ENCODE measurements at places on chromosomes 6 and 20.
A peak's percentile ranks its signal among the peaks of the same experiment; 100 is the strongest.

- DNase-seq = peak; percentile 44
These were observed 474 bp downstream of the CEBPB start for GRCh38 chr20:50191065-50191543.

- peak; percentile 8 for DNase-seq
These were observed 105.0 kb downstream of the PREX1 start for GRCh38 chr20:48722737-48723191.

DNA sequence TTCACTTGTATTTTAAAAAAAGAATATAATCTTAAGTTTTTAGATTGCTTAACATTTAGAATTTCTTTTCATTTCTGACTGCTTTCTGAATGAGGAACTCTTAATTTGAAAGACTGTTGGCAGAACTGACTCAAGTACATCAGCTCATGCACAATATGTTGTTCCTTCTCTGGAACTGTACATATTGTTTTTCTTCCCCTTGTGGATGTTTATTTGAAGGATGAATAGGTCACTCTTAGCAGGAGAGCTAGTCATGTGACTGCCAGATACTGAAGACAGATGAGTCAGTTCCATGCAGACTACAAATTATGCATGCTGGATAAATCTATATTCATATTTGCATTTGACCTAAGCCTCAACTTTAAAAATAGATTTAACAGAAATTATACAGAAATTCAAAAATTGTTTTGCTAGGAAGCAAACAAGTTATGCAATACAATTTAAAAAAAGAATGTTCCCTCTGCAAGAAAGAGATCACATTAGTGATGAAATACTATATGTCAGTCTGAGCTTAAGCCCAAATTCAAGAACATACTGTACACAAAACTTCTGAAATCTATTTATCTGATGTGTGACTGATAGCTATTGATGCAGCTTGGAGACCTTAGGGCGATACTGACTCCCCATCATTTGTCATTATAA is 1274.9 kb upstream of the GJE1 start:
- DNase-seq = peak; percentile 86

GRCh38 chr20:15976047-15976736 is 597.1 kb downstream of the KIF16B start:
- DNase-seq = no peak

DNA sequence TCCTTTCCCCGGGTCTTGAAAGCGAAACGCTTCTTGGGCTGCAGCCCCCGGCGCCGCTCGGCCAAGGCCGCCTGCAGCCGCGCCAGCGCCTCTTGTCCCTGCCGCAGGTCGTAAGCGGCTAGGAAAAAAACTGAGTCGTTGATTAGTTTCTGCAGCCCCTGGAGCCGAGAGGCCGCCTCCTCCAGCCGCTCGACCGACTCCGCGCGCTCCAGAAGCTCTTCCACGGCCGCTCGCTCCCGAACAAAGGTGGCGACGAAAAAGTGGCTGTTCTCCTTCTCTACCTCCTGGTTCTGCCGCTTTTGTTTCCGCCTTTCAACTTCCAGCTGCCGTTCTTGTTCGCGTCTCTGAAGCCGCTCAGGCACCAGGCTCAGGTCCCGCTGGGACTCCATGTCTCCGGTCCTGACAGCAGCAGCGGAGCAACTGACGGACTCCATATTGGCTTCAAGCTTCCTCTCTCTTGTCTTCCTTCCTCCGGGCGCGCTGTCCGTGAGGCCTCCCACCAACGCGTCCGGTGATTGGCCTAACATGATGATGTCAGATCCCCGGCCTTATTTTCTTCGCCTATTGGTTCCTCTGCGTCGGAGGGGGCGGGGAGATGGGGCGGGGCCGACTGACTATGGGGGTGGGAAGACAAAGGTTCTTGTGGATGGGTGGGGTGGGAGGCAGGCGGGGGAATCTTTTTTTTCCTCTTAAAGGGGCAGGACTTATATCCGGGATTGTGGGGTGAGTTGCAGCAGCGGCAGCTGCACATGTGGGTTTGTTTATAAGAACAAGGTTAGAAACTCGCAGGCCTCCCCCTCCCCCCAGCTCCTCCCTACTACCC is at the start of gene TBCC:
TSS of gene TBCC (minus strand) at position 464 of the 823 bp plus-strand sequence. CDS start at position 434, 30 bp downstream.
- DNase-seq = peak; percentile 98

DNA sequence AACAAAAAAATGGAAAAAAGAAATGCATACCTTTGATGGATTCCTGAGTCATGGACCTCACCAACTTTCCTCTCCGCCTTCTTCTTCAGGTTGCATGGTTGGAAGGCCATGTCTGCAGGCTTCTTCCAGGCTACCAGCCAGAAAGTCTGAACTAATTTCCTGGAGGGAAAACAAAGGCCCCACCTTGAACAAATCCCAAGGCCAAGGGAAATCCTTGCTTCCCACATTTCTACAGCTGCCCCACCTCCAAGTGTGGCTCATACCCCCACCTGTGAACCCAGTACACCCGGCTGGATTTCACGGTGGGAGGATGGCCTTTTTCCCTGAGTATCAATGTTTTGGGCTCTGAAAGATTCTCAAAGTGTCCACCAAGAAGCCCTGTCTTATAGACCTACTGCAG is 22.4 kb downstream of the IL17A start:
- DNase-seq = no peak

DNA sequence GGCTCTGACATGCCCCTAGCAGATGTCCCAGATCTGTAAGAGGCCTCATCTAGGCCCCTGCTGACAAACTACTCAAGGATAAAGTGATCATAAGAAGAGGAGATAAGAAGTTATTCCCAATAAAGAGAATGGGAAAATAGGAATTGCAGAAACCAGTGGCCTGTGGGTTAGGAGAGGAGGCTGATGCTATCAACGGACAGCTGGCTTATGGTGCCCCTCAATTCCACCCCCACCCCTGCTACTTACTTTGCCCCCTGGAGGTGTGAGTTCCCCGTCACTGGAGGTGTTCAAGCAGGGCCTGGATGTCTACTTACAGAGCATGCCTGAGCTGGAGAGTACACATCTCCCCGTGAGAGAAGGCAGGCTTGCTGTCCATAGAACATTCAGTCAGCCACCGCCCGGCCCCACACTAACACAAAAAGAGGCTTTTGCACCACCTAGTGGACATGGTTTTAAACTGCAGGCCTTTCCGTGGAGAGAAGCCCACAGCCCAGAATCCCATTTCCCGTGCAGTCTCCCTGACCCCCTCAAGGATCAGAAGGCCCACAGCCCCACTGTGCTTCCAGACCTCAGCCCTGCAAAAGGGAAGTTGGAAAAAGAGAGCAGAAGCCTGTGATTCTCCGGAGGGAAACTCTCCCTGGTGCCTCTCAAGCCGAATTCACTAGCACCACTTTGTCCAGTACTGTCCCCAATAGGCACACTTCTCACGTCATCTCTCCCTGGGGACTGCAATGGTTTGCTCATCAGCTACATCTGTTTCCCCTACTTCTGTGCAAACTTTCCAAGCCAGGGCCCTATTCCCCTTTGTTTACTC is 23.8 kb upstream of the BNIP5 start:
- peak; percentile 64 for DNase-seq

DNA sequence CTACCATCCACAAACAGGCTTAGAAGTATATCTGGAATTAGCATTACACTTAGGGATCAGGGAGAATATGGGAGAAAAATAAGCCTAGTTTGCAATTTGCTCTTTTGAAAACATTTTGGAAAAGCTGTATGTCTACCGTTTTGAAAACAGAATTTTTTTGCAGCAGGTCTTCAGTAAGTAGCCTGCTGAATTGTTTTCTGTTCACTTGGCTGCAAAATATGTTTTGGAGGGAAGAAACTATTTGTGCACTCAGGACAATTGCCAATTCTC is 39.6 kb downstream of the ILRUN start:
- DNase-seq = peak; percentile 42

GRCh38 chr20:33791959-33792597 is 19.1 kb upstream of the CHMP4B start:
- DNase-seq = peak; percentile 40

DNA sequence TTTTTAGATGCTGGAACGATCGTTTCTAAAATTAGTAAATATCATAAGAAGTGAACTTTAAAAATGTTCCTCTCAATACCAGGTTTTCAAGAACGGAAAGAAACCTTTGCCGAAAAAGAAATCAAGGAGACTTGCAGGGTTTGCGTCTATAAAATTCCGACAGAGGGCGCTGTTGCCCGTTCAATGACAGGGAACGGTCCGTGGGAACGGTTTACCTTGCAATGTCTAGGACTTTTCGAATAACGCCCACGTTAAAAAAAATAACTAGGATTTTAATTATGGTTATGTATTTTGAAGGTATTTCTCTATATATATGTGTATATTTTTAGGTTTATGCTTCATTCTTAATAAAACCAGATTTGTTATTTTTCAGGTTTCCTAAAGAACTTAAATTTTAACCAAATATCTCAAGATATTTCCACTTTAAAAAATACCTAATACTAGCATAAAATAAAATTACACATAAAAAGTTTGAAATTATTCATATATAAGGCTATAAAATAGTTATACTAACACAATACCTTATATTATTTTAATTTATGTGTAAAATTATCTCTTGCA is 2.5 kb upstream of the TFAP2B start:
- DNase-seq = peak; percentile 40

GRCh38 chr6:43021270-43022047 is at the start of gene RRP36:
RRP36 (plus strand) TSS chr6:43021623; CDS start chr6:43021655, 32 bp downstream.
- DNase-seq = peak; percentile 66

GRCh38 chr6:44010411-44011349 is 116.6 kb downstream of the MRPL14 start:
- DNase-seq = peak; percentile 98

DNA sequence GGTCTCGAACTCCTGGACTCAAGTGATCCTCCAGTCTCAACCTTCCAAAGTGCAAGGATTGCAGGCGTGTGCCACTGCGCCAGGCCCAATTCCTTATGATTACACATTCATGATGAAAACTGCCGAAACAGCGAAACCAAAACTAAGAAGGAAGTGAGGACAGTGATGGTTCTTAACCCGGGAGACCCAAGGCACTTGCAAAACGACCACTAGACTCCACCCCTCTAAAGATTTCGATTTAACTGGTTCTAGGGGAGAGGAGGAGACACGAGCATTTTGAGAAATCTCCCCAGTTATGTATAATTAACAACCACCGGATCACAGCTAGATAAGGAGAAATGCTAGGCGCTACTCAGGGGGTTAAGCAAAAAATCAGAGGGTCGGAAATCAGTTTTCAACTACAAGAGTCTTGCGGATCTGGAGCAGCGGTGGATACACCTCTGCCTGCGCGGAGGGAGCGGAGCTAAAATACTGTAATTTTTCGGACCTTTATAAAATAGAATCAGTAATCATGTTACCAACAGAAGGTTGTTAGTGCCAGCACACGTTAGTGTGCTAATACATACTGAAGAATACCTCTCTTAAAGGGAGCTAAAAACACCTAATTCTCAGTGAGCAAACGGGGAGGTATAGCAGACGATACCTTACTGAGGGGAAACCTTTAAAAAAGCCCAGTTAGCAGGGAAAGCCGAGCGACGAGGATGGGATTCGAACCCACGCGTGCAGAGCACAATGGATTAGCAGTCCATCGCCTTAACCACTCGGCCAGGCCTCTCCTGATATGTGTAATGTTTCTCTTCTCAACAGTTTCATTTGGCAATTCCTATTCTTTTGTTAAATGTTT is 60.0 kb upstream of the BTN3A2 start:
- DNase-seq = peak; percentile 91

- peak; percentile 89 for DNase-seq
These were observed 117.5 kb downstream of the GPX5 start for GRCh38 chr6:28643017-28643740.

- peak; percentile 69 for DNase-seq
These were observed 171.5 kb downstream of the QKI start for GRCh38 chr6:163585932-163586437.

DNA sequence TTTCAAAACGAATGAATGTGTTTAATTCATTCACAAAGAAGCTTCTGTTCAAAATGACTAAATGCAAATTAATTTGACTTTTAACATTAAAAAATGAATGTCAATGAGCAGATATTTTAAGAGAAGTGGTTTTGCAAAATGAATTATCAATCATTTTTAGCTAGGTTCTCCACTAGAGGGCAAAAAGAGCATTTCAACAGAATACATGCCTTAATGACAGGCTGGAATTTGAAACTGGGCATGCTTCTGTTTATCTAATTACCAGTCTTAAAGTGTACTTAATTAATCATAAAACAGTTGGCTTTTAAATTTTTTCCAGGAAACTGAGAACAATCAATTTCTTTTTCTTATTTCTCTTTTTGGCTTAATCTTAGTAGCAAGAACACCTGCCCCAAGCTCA is 63.8 kb upstream of the TINAG start:
- peak; percentile 24 for DNase-seq

DNA sequence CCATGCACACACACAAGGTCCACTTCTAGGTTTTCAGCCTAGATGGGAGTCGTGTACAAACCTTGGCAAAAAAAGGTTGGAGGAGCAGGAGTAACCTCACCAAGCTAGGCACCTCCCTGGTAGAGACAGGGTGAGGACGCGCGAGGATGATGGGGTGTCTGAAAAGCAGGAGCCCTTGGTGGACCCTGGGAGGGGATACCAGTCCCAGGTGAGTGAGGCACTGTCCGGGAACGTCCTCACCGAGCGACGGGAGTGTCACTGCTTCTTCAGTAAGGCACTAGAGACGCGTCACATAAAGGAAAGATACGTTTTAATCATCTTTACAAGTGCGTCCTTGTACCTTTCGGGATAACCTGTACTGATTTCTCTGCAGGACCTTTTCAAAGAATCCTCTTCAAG is 29.4 kb upstream of the ZBP1 start:
- DNase-seq = no peak

GRCh38 chr6:49565855-49566254 is 15.4 kb downstream of the C6orf141 start:
- no peak for DNase-seq

- no peak for DNase-seq
These were observed 99.7 kb downstream of the TULP4 start for GRCh38 chr6:158411998-158412397.

GRCh38 chr6:134516582-134516981 is 198.7 kb upstream of the SGK1 start:
- no peak for DNase-seq

DNA sequence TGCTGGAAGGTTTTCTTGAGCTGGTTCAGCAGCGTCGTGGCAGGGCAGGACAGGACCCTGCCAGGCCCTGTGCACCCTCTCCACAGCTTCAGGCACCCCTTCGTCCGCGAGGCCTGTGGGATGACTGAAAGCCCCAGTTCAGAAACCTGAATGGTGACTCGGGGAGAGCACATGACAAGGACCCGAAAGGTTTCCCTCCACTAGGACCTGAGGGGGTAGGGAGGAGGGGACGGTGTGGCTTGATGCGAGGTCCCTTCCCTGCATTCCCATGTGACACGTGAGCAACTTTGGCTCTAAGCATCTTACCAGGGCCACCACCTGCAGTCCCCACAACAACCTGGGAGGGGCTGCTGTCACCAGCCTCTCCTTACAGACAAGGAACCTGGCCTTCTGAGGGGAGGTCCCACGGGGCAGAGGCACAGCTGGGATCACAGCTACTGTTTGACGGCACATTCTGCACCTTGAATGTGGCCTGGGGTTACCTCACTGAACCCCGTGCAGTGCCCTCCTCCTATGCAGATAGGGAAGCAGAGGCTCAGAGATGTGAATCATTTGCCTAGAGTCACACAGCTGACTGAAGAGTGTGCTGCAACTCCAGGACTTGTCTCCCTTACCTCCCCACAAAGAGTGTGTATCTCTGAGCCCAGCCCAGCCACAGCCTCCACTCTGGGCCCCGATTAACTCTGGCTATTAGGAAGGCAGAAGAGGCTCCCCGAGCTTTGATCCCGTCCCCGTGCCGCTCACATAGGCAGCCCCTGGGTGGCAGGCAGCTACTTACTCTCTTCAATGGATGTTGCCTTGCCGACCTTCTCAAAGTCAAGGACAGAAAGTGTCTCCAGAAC is 84.6 kb downstream of the PTPN1 start:
- DNase-seq = no peak

GRCh38 chr6:27130668-27131428 is 116.7 kb upstream of the PRSS16 start:
- no peak for DNase-seq

GRCh38 chr20:20557406-20557805 is 155.0 kb downstream of the RALGAPA2 start:
- no peak for DNase-seq
